D721Med (cell line): ENCODE measurements at places on chromosomes 2 and 18.

- DNase-seq: no peak
Observed at GRCh38 chr2:26284132-26284531, 39.4 kb downstream of the HADHB start.

GRCh38 chr2:28381225-28382180, 11.2 kb upstream of the FOSL2 start:
- no peak for DNase-seq

- DNase-seq: no peak
Observed at GRCh38 chr2:222322236-222322635, 23.4 kb upstream of the PAX3 start.

- DNase-seq: no peak
Observed at GRCh38 chr2:96188821-96189526, 19.7 kb downstream of the STARD7 start.

- DNase-seq: no peak
Observed at GRCh38 chr2:150431561-150432311, 55.7 kb downstream of the RND3 start.

- DNase-seq: no peak
Observed at GRCh38 chr2:225416616-225417367, 17.3 kb downstream of the NYAP2 start.

DNA sequence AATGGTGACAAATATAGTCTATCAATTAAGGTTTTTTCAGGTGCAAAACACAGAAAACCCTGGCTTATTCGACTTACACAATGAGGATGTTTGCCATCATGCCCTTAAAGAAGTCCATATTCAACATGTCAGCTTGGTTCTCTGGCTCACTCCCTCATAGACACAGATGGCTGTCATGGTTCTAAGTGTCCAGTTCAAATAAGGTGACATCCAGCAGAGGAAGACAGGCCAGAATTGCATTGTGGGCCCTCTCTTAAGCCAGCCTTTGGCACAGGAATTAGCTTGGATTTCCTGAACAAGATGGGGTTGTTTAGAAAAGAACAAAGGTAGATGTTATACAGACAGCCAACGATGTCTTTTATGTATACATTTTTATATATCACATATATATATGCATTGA, 18.7 kb upstream of the SLC1A4 start:
- no peak for DNase-seq

DNA sequence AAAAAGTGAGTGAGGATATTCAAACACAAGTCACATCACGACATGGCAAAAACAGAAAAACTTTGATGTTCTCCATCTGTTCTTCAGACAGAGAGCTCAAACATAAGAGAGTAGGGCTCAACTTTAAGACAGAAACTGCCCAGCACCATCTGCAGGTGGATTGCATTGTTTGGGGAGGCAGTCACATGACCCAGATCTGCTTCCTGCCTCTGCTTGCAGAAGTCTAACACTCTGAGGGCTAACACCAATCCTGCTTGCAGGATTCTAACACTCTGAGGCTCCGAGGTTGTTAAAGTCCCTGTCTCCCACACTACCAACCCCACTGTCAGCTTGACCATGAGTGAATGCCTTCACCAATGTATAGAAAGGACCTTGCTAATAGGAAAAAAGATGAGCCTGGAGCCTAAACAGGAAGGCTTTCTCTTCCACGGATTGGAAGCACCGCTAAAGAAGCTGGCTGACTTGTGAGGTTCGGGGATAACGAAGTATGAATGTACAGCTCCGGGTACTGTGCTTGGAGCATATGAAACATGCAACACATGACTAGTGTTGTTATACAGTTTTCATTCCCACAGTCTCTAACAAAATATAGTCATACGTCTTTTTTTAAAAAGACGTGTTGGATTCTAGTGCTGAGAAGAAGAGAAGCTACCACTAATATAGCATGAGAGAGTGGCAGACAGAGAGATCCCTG, 176.6 kb upstream of the CREB1 start:
- no peak for DNase-seq

DNA sequence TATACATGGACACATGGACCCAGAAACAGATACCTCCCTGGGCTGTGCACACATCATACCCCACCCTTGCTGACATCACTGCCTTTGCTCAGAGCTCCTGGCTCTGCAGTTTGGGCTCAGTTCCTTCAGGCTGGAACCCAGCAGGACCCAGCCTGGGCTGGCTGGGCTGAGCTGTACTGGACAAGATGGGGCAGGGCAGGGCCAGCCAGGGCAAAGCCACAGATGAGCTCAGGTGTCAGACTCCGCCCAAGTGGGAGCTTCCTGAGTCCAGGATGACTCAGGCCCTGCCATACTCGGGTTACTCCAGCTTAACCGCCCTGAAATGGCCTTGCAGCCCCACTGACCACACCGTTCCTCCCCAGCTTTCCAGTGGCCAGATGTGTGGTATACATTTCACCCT, 284.9 kb downstream of the OSR1 start:
- no peak for DNase-seq

- no peak for DNase-seq
Observed at GRCh38 chr2:104254017-104254416, 599.9 kb upstream of the POU3F3 start.

- no peak for DNase-seq
Observed at GRCh38 chr2:219918944-219919343, 291.5 kb downstream of the SLC4A3 start.

DNA sequence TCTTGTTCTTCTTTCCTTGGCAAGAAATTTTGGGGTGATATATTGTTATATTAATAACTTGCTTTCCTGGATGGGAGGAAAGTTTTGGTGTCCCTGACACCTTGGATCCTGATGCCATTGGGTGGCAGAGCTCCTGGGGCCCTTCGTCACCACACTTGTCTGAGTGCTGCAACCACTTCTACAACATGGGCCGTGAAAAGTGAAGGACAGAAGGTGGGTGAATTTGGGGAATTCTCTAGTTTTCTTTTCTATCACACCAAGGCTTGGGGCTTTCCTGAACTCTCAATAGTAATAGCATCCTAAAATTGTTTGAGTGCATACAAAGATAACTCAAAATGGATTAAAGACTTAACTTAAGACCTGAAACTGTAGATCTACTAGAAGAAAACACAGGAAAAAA, 10.0 kb downstream of the ACOXL start:
- no peak for DNase-seq

DNA sequence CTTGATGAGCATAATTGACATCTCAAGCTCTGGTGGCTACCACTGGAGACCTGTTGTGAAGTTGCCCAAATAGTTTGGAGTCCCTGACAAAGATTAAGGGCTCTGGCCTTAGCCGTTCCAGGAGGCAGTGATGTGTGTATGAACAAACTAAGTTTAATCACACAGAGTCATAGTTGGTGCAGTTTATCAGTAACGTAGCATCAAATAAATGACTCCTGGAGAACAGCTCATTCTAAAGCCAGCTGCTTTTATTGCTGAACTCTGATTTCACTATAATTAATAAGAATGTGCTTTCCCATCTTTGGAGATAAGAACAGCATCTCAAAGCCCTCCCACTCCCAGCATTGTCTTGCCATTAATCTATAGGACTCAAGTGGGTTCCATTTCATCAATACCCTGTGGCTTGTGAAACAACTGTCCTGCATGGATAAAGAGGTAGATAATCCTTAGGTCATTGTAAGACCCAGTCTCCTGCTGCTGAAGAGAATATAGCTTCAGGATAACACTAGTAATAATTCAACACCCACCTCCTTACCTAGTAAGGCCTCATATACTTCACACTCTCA, 211.4 kb upstream of the THUMPD2 start:
- no peak for DNase-seq

DNA sequence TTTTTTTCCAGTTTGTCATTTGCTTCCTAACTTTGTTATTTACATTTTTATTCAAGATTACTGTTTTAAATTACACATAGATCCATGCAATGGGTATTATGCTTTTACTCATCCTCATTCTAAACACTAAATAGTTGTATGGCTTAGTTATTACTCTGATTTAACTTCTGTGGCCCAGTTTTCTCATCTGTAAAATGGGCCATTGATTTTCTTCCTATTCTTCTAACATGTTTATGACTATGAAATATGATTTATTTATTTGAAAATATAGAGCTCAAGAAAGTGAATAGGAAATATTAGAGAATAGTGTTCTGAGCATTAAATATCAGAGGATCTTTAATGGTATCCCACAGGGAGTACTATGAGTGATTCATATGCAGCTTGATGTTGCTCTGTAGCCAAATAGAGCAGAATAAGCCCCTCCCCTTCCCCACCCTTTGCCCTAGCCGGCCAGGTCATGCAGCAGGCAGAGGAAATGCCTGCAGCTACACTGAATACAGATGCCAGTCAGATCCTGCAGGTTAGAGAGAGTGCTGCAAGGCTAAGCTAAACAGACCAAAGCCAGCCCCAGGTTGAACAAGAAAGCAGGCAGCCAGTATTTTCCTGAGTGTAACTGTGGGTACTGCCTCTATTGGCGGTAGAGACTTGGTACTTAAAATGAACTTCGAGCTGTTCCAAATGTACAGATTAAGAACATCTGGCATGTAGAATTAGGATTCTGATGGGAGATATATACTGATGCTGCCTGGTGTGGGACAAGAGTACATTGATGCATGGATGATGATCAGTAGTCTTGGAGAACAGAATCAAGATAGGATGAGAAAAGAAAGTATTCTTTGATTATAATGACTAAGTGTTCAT, 11.7 kb upstream of the ACYP2 start:
- DNase-seq: no peak

- no peak for DNase-seq
Observed at GRCh38 chr2:239152239-239152915, 248.4 kb downstream of the HDAC4 start.

DNA sequence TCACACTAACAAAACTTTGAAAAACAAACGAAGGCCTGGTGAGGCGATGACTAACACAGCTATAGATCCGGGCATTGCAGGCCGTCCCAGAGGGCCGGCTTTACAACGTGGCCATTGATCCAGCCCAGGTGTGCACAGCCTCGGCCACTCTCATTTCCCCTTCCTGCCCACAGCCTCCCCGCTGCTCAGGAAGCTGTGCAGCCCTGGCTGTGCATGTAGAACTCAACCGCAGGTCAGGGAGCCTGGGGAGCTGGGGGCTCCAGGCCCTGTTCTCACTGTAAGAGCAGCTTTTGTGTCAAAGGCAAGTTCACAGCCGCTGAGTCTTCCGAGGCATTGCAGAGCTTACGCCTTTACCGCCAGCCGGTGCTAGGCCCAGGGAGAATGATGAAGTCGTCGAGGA, 87.2 kb downstream of the LONRF2 start:
- no peak for DNase-seq

- DNase-seq: no peak
Observed at GRCh38 chr2:142422769-142423168, 292.0 kb upstream of the LRP1B start.

DNA sequence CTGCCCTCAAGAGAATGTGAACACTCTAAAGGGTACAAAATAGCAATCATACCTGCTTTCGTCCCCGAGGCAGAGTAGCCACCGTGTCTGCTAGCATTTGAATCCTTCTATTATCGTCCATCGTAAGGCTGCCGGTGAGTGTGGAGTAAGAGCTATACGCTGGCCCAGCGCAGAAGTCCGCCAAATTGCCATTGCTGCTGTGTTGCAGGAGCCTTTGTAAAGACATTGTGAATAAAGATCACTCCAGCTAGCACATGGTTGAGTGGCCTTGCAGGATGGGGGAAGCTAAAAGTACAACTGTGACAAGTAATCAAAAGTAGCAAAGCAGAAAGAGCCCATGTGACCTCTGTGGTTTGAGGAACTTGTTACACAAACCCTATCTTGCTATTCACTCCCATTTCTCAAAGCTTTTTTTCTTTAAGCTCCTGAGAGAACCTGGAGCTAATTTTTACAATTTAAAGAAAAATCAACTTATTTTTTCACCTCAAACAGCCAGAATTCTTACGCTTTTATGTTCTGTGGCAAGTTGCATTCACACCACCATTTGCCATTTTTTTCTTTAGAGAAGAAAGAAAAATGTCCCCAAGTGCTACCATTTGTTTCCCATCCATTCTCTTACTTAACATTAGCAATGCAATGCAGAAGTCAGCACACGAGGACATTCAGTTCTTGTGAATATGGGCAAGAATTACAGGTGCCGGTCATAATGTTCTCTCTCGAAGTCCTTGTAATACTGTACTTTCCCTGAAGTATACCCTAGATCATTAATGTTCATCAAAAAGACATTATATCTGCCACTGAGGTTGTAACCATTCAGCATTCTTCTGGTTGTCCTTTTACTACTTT, at the start of gene CYTIP:
CYTIP (minus strand) TSS at position 295 of the 846 bp plus-strand sequence; CDS start at position 226, 69 bp downstream.
- no peak for DNase-seq

- DNase-seq: no peak
Observed at GRCh38 chr2:42436370-42436769, 57.4 kb downstream of the KCNG3 start.

DNA sequence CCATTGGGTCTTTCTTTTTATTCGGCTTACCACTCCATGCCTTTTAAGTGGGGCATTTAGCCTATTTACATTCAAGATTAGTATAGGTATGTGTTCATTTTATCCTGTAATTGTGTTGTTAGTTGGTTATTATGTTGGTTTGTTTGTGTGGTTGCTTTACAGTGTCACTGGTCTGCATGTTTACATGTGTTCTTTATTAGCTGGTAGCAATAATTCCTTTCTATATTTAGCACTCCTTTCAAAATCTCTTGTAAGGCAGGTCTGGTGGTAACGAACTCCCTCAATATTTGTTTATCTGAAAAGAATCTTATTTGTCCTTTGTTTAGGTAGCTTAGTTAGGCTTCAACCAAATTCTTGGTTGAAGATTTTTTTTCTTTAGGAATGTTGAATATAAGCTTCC, 68.7 kb upstream of the XDH start:
- DNase-seq: no peak

DNA sequence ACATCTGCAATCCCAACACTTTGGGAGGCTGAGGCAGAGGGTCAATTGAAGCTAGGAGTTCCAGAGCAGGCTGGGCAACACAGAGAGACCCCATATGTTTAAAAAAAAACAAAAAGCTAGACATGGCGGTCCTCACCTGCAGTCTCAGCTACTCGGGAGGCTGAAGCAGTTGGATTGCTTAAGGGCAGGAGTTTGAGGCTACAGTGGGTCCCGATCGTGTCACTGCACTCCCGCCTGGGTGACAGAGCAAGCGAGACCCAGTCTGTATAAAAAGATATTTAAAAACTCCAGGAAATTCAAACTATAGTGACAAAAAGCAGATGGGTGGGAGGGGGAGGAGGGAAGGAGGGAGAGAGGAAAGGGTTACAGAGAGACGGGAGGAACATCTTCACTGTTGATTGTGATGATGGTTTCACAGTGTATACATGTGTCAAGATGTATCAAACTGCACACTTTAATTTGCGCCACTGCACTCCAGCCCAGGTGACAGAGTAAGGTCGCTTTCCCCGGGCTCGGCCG, 942 bp upstream of the ZNF236 start:
- DNase-seq: no peak

GRCh38 chr2:62733546-62733945, 28.0 kb downstream of the EHBP1 start:
- no peak for DNase-seq
